Right ventricle myocardium inferior (tissue), 1 donor: ENCODE measurements at places on chromosomes 6 and 20.

- no peak for DNase-seq
Measured at GRCh38 chr20:21101453-21101931, 4.7 kb downstream of the LINC00237 start.

DNA sequence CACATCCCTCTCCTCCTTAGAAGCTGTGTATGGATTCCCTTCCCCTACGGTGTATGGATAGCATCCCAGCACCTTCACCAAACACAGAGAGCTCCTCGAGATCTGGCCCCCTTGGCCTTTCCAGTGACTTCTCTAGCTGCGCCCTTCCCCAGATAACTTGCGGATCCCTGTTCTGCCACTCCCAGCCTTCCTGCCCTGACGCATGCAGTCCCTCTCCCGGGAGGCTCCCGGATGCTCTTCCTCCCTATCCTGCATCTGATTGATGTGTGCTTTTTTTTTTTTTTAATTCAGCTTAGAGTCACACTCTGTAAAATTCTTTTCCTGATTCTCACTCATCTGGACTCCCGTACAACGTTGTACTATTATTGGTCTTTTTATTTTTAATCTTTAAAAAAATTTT, 44.8 kb downstream of the GCNT2 start:
- DNase-seq = no peak

GRCh38 chr20:57667388-57667787, 42.4 kb downstream of the PMEPA1 start:
- DNase-seq = peak; percentile 22

- DNase-seq = no peak
Measured at GRCh38 chr20:21270806-21271205, 32.3 kb upstream of the XRN2 start.

- DNase-seq = no peak
Measured at GRCh38 chr6:13216236-13217014, 111.9 kb downstream of the TBC1D7 start.

GRCh38 chr6:166904101-166904746, 52.1 kb downstream of the RNASET2 start:
- no peak for DNase-seq

DNA sequence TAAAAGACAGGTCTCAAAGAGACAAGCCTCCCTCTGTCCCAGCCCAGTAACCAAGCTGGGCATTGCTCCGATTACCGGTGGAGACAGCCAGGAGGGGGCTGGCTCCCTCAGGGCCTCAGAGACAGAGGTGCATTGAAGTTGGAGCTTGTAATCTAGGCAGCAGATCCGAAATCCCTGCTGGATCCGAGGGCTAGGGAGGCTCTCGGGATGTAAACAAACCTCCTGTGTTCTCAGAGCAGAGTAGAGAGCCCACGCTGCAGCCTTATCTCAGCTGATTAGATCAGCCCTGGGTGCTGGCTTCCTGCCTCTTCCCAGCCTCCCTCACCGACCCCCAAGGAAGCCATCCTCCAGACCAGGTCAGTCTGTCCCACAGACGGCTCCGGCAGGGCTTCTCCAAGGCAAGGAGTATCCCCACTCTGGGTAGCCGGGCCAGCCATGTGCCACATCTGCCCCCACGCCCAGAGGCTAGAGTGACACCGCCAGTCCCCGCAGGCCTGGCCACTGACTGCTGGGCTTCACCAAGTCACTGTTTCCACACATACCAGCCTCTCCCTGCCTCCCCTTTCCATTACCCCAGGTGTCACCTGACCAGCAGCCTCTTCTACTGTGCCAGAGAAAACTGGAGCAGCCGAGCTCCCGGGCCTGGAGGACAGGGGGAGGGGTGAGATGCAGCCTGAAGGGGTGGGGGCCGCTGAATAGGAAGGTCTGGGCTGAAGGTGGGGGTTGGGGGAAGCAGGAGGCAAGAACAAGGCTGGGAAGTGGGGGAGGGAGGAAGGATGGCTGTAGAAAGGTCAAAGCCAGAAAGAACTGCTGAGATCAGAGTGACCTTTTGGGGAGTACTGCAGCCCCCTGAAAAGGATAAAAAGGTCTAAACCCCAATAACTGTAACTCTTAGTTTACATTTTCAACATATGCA, 6.0 kb downstream of the SDC4 start:
- DNase-seq = no peak

DNA sequence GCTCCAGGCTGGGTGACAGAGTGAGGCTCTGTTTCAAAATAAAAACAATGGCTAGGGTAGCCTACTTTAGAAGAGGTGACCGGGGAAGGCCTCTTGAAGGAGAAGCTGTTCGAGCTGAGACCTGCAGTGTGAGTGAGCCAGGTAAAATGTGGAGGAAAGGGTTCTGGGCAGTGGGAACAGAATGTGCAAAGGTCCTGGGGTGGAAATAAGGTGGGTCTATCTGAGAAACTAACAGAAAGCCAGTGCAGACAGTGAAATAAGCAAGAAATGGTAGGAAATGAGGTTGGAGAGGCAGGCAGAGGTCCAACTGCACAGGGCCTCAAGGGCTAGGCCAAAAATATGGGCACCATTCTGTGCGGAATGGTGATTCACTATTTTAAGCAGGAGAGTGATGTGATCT, 53.4 kb downstream of the BPIFB1 start:
- no peak for DNase-seq
